ENCODE measurements at places on chromosomes 16 and 17. TPM values are rescaled to one million over a fixed set of nuclear protein-coding genes. Genes with fewer than 3 reads are reported as not detected.

Gene SPN
- total RNA-seq = not detected

Gene COL1A1
- total RNA-seq = 11.3 TPM

Gene KLHL10
- 0.07 TPM for total RNA-seq

Gene LITAFD
- not detected for total RNA-seq

Gene PDIA2
- 0.48 TPM for total RNA-seq

Gene TNK1
- 1.3 TPM for total RNA-seq

Gene MT1H
- total RNA-seq = not detected

Gene UBE2O
- total RNA-seq = 26.0 TPM

Gene PRAC1
- not detected for total RNA-seq

Gene PDF
- total RNA-seq = 43.9 TPM

Gene TSNAXIP1
- 0.83 TPM for total RNA-seq

Gene HSF5
- not detected for total RNA-seq

Gene CSH2
- total RNA-seq = not detected

Gene KRT34
- total RNA-seq = 0.32 TPM

Gene ODAD4
- total RNA-seq = 1.2 TPM

Gene ALDOC
- 1.6 TPM for total RNA-seq

Gene BCKDK
- 42.5 TPM for total RNA-seq

Gene KRT13
- total RNA-seq = 0.40 TPM

Gene KRTAP4-9
- total RNA-seq = not detected

Gene KRTAP2-2
- total RNA-seq = not detected

Gene CCL8
- total RNA-seq = not detected

Gene SOX8
- 1.4 TPM for total RNA-seq

Gene DNASE1L2
- 0.77 TPM for total RNA-seq

Gene GPR139
- not detected for total RNA-seq

Gene ARMC5
- total RNA-seq = 12.4 TPM

Gene SPNS2
- 7.3 TPM for total RNA-seq

Gene OR3A3
- not detected for total RNA-seq

Gene MEAK7
- total RNA-seq = 56.6 TPM

Gene TMC5
- 6.0 TPM for total RNA-seq

Gene RUNDC3A
- 0.57 TPM for total RNA-seq

Gene ORMDL3
- 42.9 TPM for total RNA-seq

Gene KRT17
- total RNA-seq = 1.3 TPM

Gene OR2C1
- not detected for total RNA-seq

Gene ADAD2
- total RNA-seq = not detected

Gene TP53
- 53.1 TPM for total RNA-seq

Gene HAGH
- 76.8 TPM for total RNA-seq

Gene NLRP1
- 2.7 TPM for total RNA-seq

Gene PSMB10
- total RNA-seq = 54.0 TPM

Gene MYH8
- total RNA-seq = not detected
